Activated CD4-positive, alpha-beta T cell treated with anti-CD3 and anti-CD28 coated beads, Interleukin-2, amount 10 ng/mL, durations not matched to agents 7 days and 5 days (primary cell): ENCODE measurements at places on chromosomes 5 and 9. TPM values are rescaled to one million over a fixed set of nuclear protein-coding genes. Genes with fewer than 3 reads are reported as not detected.

TESK1 gene
- total RNA-seq = 30.9 TPM

P4HA2 gene
- total RNA-seq = 2.3 TPM

PCSK1 gene
- total RNA-seq = not detected

OR1Q1 gene
- total RNA-seq = not detected

HINT1 gene
- total RNA-seq = 274 TPM

PHF2 gene
- 29.3 TPM for total RNA-seq

IL5 gene
- total RNA-seq = 0.33 TPM

- no peaks in the 10 kb centered on the region for H3K27me3 ChIP-seq
- H3K4me1 ChIP-seq = no peaks in the 10 kb centered on the region
- no peak for DNase-seq
- no peaks in the 10 kb centered on the region for H3K36me3 ChIP-seq
- H3K27ac ChIP-seq = no peak overlapping the region
Measured at GRCh38 chr5:27465140-27465539, 426.8 kb upstream of the CDH9 start.

DNA sequence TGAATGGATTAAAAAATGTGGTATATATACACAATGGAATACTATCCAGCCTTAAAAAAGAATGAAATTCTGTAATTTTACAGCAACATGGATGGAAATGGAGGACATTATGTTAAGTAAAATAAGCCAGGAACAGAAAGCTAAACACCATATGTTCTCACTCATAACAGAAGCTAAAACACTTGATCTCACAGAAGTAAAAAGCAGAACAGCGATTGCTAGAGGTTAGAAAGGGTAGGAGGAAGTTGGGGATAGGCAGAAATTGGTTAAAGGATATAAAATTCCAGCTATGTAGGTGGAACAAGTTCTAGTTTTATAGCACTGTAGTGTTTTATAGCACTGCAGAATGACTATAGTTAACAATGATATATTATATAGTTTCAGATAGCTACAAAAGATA is 15.8 kb downstream of the MARCHF3 start:
- peaks cover 5% of the 10 kb centered on the region for H3K4me1 ChIP-seq
- H3K27ac ChIP-seq = no peak overlapping the region
- H3K36me3 ChIP-seq = peaks cover 2% of the 10 kb centered on the region
- no peak overlapping the region for H3K4me3 ChIP-seq
- DNase-seq = no peak
- H3K27me3 ChIP-seq = no peaks in the 10 kb centered on the region

DNA sequence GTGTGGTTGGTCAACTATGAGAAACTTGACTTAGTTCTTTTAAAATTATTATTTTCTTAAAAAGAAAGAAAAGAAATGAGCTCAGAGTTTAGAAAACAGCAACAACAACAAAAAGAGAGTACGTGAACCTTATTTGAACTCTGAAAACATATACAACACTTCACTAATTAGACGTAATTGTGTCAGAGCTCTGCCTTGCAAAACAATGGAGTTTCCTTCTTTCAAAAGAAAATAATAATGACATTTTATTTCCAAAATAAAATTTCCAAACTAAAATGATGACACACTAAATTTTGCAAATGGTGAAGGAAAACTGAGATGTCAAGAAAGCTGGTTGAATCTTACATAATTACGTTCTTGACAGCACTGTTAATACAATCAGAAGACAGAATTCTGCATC is 15.4 kb downstream of the ROR2 start:
- no peak overlapping the region for H3K27ac ChIP-seq
- no peak overlapping the region for H3K4me3 ChIP-seq
- DNase-seq = no peak
- H3K36me3 ChIP-seq = peaks cover 5% of the 10 kb centered on the region

DNA sequence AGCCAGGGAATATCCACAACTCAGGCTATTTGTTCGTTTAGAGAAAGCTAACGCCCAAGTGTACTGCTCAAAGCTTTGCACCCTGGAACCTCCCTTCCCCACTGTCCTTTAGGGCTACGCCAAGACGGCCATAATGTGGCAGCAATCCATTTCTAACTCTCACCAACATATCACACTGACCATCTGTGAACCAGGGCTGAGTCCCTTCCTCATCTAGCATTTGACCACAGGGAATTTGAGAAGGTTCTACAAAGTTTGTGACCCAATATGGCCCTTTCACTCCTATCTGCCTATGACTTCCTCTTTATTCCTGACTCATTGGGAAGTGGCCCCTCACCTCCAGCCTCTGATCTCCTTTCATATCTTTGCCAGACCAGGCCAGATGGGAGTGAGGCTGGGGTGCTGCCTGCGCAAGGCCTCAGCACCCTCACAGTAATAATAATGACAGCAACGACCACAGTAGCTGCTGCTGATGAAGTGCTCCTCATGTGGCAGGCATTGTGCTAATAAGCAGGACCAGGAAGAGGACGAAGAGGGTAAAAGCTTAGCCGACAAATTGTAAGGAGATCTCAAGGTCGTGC is 9.3 kb upstream of the ARAP3 start:
- H3K27ac ChIP-seq = no peak overlapping the region
- H3K27me3 ChIP-seq = peaks cover 26% of the 10 kb centered on the region
- peaks cover 31% of the 10 kb centered on the region for H3K4me1 ChIP-seq
- no peak for DNase-seq
- no peak overlapping the region for H3K4me3 ChIP-seq

DNA sequence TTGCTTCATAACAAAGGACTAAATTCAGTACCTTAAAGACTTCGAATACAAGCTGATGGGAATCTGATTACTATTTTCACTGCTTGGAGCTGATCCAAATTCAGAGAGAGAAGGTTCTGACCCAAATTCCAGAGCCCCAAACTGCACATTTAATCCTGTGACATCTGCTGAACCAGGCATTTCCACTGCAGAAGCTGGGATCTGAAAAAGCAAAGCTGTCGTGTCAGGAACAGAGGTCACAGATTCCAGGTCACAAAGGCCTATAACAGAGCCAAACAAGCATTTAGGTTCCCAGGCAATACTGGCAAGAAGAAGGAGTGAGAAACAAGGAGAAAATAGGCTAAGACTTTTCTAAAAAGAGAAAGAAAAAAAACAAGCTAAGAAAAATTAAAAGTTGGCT is 105.3 kb downstream of the UBAP2 start:
- DNase-seq = no peak
- H3K27ac ChIP-seq = no peak overlapping the region
- peaks cover 61% of the 10 kb centered on the region for H3K36me3 ChIP-seq
- peaks cover 2% of the 10 kb centered on the region for H3K4me1 ChIP-seq
- no peaks in the 10 kb centered on the region for H3K27me3 ChIP-seq

DNA sequence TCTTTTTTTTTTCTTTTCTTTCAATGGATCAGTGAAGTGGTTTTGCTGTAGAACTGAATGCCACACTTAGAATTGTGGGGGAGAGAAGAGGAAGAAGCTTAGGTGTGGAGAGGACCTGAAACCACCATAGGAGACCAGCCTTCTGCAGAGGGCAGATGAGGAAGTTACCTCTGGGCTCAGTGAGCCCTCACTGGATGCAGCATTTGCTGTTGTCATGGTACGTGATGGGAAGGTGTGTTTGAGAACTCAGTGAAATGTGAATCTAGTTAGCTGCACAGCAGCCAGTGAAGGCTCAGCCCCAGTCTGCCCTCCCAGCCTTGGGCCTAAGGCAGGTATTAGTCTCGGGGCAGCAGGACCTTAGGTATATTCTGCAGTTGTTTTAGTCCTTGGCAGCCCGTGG is 17.5 kb downstream of the CYFIP2 start:
- peak overlapping the region; percentile 20 for H3K4me3 ChIP-seq
- no peaks in the 10 kb centered on the region for H3K27me3 ChIP-seq
- peak; percentile 59 for DNase-seq
- peaks cover 66% of the 10 kb centered on the region for H3K36me3 ChIP-seq

DNA sequence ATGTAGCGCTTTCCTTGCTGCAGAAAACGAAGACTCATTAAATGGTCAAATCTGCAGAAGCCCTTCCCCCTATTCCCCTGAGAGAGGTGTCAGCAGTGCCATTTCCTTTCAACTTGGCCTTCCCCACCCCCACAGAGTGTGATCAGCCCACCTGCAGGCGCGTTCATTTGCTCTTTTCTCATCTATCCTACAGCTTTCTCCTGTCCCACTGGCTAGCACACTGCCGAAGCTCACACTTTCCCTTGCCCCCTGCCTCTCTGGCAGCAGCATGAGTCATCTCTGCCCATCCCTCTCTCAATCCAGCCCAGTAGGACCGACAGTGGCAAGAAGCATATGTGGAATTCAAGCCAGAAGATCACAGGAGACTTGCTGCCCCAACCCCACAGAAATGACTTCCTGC is 213.8 kb downstream of the FAM114A2 start:
- no peaks in the 10 kb centered on the region for H3K36me3 ChIP-seq
- no peak for DNase-seq
- no peak overlapping the region for H3K4me3 ChIP-seq
- H3K4me1 ChIP-seq = no peaks in the 10 kb centered on the region
- H3K27ac ChIP-seq = no peak overlapping the region

GRCh38 chr9:28389411-28389810 is 816.1 kb upstream of the C9orf72 start:
- no peak overlapping the region for H3K4me3 ChIP-seq
- no peak overlapping the region for H3K27ac ChIP-seq
- DNase-seq = no peak
- no peaks in the 10 kb centered on the region for H3K27me3 ChIP-seq
- no peaks in the 10 kb centered on the region for H3K4me1 ChIP-seq
- no peaks in the 10 kb centered on the region for H3K36me3 ChIP-seq

DNA sequence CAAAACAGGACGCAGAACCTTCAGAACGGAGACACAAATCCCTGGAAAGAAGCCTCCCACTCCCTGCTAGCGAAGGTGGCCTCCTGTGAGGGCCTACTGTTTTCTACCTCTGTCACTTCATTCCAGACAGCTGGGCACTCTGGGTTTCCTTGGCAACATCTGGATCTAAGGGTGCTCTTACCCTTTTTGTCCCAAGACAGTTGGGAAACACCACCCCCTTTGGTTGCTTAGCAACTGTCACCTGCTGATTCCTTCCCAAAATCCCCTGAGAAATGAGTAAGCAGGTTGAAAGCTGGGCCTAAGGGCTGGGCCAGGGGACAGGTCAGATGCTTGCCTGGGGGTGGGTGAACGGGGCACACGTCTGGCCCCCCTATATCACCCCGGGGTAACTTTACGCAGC is 29.4 kb downstream of the NANS start:
- H3K4me3 ChIP-seq = no peak overlapping the region
- peaks cover 68% of the 10 kb centered on the region for H3K36me3 ChIP-seq
- peak overlapping the region; percentile 58 for H3K27ac ChIP-seq
- no peaks in the 10 kb centered on the region for H3K27me3 ChIP-seq
- peaks cover 51% of the 10 kb centered on the region for H3K4me1 ChIP-seq

DNA sequence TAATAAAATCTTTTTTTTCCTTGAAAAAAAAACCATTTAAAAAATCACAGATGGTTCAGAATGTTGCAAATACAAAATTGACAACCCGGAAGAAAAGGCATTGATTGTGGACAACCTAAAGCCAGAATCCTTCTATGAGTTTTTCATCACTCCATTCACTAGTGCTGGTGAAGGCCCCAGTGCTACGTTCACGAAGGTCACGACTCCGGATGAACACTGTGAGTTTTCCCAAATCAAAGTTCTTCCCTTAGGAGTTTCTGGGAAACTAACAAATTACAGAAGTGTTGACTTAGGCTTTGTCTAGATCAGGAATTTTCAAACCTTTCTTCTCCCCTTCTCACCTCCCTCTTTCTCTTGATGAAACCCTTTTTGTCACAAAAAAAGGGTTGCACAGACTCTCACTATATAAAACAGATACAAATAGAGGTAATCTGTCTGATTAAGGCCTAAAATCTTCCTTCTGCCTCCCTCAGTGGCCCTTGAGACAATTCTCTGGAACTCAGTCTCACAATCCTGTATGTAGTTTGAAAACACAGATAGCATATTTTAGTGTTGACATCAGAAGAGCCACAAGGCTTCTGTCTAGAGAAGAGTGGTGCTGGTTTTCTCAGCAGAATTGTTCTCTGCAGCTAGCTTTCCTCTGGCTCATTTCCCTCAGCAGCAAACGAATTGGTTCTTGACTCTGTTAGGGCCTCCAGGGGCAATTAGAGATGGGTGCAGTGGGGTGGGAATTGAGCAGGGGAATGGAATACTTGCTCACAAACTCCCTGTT is 79.5 kb downstream of the OSMR start:
- no peaks in the 10 kb centered on the region for H3K36me3 ChIP-seq
- DNase-seq = no peak
- H3K4me1 ChIP-seq = no peaks in the 10 kb centered on the region
- H3K27me3 ChIP-seq = peaks cover 26% of the 10 kb centered on the region

DNA sequence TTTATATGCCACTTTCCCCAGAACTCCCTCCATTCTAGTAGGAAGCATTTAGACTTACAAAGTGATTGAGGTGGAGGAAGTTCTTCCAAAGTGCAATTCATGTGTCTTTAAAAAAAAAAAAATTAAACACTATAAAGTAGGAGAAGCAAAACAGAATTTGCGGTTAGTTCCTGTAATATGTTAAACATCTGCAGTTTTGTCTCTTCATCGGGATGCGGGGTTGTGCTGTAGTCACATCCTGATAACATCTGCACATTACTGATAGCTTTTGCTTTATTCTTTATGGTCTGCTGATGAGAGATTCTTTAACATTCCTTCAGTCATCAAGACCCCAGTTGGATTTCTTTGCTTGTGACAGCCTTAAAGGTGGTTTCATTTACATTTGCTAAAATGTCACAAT is 694.3 kb downstream of the NR2F1-AS1 start:
- no peak for DNase-seq
- no peaks in the 10 kb centered on the region for H3K4me1 ChIP-seq
- no peak overlapping the region for H3K4me3 ChIP-seq
- no peaks in the 10 kb centered on the region for H3K27me3 ChIP-seq
- H3K36me3 ChIP-seq = no peaks in the 10 kb centered on the region
- H3K27ac ChIP-seq = no peak overlapping the region

GRCh38 chr5:110031402-110032140 is 341.8 kb downstream of the MAN2A1 start:
- no peaks in the 10 kb centered on the region for H3K36me3 ChIP-seq
- H3K4me3 ChIP-seq = no peak overlapping the region
- no peak overlapping the region for H3K27ac ChIP-seq
- peaks cover 15% of the 10 kb centered on the region for H3K4me1 ChIP-seq
- H3K27me3 ChIP-seq = no peaks in the 10 kb centered on the region
- DNase-seq = no peak

- no peaks in the 10 kb centered on the region for H3K36me3 ChIP-seq
- no peaks in the 10 kb centered on the region for H3K27me3 ChIP-seq
- no peak for DNase-seq
- no peak overlapping the region for H3K27ac ChIP-seq
- no peaks in the 10 kb centered on the region for H3K4me1 ChIP-seq
Measured at GRCh38 chr5:130546211-130546610, 618.8 kb downstream of the HINT1 start.

GRCh38 chr9:17962747-17963146 is 383.9 kb downstream of the SH3GL2 start:
- no peaks in the 10 kb centered on the region for H3K4me1 ChIP-seq
- no peak overlapping the region for H3K27ac ChIP-seq
- DNase-seq = no peak
- no peaks in the 10 kb centered on the region for H3K27me3 ChIP-seq
- no peaks in the 10 kb centered on the region for H3K36me3 ChIP-seq

- no peak overlapping the region for H3K27ac ChIP-seq
- DNase-seq = no peak
- no peaks in the 10 kb centered on the region for H3K36me3 ChIP-seq
- H3K4me1 ChIP-seq = peaks cover 22% of the 10 kb centered on the region
Measured at GRCh38 chr9:34993502-34994259, 4.1 kb downstream of the DNAJB5 start.

- DNase-seq = no peak
- H3K27ac ChIP-seq = no peak overlapping the region
- no peak overlapping the region for H3K4me3 ChIP-seq
- no peaks in the 10 kb centered on the region for H3K36me3 ChIP-seq
- no peaks in the 10 kb centered on the region for H3K27me3 ChIP-seq
- H3K4me1 ChIP-seq = no peaks in the 10 kb centered on the region
Measured at GRCh38 chr5:178690208-178690607, 40.3 kb downstream of the ZNF354A start.
